Kidney (tissue), 22 donors: ENCODE measurements at places on chromosomes 2 and 18. TPM values are rescaled to one million over a fixed set of nuclear protein-coding genes. Genes with fewer than 3 reads are reported as not detected.

CCDC150 gene
- total RNA-seq: 2.3 TPM

OSR1 gene
- total RNA-seq: 1.6 TPM

IL37 gene
- total RNA-seq: not detected

SLC19A3 gene
- 4.4 TPM for total RNA-seq

METTL5 gene
- 43.9 TPM for total RNA-seq

CIB4 gene
- total RNA-seq: not detected

AQP4 gene
- 11.6 TPM for total RNA-seq

EVA1A gene
- total RNA-seq: 28.1 TPM
